ENCODE measurements at places on chromosomes 2 and 18. TPM values are rescaled to one million over a fixed set of nuclear protein-coding genes. Genes with fewer than 3 reads are reported as not detected.

DNA sequence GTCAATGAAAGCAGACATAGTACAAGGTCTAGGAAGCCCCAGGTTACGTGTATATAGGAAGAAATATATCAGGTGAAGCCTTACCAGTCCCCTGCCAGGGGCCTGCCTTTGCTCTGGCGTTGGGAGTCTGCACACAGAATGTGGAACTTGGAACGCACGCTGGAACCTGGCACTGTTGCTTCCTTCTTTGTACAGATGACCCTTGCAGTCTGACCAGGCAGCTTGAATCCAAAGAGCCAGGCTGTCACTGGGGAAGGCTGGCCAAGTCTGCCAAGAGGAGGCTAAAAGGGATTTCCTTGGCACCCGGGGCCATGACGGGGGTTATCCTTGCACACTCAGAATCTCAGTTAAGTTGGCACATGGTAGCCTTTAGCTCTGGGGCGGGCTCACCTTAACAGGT, 39.5 kb downstream of the TMEM247 start:
- DNase-seq = no peak

GRCh38 chr2:120736202-120736623, 545 bp downstream of the GLI2 start:
- no peak for DNase-seq

DNA sequence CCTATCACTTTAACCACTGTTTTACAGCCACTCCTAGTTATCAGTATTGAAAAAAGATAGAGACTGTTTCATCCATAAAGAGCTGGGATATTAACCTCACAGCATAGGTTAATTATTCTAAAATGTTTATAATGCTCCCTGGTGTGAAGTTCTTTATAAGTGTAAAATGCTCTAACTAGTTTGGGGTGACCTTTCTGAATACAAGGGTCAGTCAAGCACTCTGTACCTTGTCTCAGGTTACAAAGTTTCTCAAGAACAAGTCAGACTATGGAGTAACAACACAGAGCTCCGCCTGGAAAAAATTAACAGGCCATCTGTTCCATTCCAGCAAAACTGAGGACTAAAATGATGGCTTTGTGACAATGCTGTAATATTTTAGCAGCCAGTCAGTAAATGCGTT, 107.4 kb downstream of the NOL4 start:
- peak; percentile 13 for DNase-seq

- DNase-seq = no peak
Measured at GRCh38 chr2:48114256-48114655, 208.0 kb upstream of the FBXO11 start.

Gene KCTD1
- 24.2 TPM for total RNA-seq

DNA sequence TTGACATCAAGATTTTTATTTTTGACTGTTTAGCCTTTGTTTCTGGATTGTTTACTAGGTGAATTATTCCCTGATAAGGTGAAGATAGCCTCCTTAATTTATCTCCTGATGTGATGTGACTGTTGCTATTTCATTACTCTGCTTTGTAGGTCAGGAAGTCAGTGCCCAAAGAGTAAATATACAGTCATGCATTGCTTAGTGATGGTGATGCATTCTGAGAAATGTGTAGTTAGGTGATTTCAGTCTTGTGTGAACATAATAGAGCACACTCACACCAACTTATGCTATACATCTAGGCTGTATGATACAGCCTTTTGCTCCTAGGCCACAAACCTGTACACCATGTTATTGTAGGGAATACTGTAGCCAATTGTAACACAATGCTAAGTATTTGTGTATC, 102.4 kb upstream of the THUMPD2 start:
- no peak for DNase-seq

Gene SLC9A2
- 0.86 TPM for total RNA-seq
